ENCODE measurements at places on chromosomes 7 and 10.
A peak's percentile ranks its signal among the peaks of the same experiment; 100 is the strongest.

DNA sequence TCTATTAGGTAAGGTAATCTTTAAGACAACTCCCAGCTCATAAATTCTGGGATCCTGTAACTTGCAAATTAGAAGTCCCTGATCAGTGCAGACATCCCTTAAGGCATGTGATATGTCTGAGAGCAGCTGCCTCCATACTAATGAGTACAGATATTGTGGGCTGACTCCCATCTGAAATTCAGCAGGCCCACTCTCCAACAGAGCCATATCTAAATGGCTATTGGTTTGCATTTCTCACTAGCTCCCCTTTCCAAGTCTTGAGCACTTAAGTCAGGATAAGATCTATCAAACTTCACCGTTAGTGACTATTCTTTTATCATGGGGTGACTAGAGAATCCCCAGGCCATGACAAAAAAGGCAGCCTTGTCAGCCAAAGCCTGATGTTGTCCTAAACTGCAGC is 785.4 kb downstream of the IPMK start:
- DNase-seq: no peak

- no peak for DNase-seq
Observed at GRCh38 chr7:134446446-134446845, 12.5 kb downstream of the AKR1B1 start.

GRCh38 chr10:28545967-28546644 is 13.2 kb downstream of the WAC start:
- DNase-seq: no peak

GRCh38 chr7:87458148-87458547 is 17.3 kb downstream of the ABCB4 start:
- no peak for DNase-seq

DNA sequence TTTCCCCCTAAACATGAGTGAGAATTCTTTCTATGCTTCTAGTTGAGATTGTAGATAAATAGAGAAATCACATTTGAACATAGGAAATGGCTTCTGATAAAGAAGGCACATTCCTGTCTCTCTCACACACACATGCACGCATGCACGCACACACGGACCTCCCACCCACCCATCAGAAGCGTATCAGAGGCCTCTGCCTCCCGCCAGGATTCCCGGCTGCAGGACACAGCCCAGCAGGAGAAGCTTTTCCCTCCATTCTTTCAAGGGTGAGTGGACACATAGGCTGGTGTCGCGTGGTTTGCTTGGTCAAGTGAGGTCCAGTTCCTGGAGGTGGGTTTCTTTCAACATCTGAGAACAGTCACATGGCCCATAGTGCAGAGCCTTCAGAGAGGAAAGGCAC is 34.2 kb downstream of the KLF6 start:
- DNase-seq: peak; percentile 22
